ENCODE measurements at places on chromosomes 5 and 9. TPM values are rescaled to one million over a fixed set of nuclear protein-coding genes. Genes with fewer than 3 reads are reported as not detected.

GRCh38 chr5:122730456-122730855 is 44.4 kb upstream of the SNX2 start:
- H3K4me3 ChIP-seq, result no peak overlapping the region
- H3K4me1 ChIP-seq, result peaks cover 15% of the 10 kb centered on the region
- H3K27ac ChIP-seq, result no peak overlapping the region
- no peak for DNase-seq
- H3K36me3 ChIP-seq, result no peaks in the 10 kb centered on the region

DNA sequence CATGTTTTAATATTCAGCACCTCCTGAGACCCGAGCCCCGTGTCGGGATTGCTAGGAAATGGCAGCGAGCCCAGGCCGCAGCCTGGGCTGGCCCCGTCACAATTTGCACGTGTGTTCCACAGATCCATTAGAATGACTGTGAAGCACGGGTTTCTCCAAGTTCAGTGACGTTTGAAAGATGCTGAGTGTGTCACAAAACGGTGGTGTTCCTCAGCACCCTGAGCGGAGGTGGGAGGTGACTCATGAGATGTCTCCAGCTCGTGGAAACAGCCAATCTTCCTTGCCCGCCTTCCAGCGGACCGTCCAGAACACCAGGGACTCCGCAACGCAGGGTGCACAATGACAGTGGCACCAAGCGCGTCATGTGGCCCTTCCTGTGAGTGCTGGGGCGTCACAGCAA is 412.8 kb downstream of the IRX2 start:
- peaks cover 47% of the 10 kb centered on the region for H3K27me3 ChIP-seq
- no peaks in the 10 kb centered on the region for H3K36me3 ChIP-seq
- H3K4me3 ChIP-seq, result no peak overlapping the region
- no peaks in the 10 kb centered on the region for H3K4me1 ChIP-seq
- DNase-seq, result no peak

DNA sequence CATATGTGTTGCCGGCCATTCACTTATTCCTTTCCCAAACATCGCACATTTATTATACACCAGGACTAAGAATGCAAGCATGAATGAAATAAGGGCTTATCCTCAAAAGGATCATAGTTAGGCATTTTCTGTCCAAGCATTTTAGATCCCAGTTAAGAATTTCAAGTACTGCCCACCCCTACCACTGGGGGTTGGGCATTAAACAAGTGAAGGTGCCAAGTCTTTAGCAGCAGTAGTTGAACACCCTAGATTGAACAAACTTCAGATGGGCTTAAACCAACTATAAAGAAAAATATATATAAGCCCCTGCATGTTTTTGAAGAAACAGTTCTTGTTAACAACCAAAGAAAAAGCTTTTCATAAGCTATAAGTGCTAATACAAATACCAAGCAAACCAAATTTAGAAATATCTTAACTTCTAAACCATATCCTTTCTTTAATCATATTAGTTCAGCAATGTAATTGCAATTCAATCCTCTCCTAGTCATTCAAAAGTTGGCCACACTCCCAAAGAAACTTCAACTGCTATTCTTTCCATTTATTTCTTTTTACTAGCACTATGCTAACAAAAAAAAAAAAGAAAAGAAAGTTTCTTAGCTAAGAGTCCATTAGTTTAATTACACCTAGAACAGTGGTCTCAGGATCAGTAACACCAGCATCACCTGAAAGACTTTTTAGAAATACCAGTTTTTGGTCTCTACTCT is 149.8 kb downstream of the MLLT3 start:
- no peaks in the 10 kb centered on the region for H3K36me3 ChIP-seq
- no peak overlapping the region for H3K4me3 ChIP-seq
- no peaks in the 10 kb centered on the region for H3K4me1 ChIP-seq
- H3K27me3 ChIP-seq, result no peaks in the 10 kb centered on the region
- no peak for DNase-seq

DNA sequence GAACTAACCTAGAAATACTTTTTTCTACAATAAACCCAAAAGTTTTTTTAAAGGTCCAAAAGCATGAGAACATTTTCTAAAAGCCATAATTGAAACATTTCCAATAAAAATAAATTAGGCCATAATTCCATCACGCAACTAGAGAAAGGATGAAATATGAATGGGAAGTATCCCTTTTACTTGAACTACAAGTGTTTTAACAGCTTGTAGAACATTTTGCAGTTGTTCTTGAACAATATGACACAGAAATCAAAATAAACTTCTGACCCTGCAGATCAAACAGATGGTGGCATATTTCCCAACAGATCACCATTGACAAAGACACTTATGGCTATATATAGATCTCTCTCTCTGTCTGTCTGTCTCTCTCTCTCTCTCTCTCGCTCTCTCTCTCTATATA is 624.4 kb downstream of the PSAT1 start:
- H3K36me3 ChIP-seq, result no peaks in the 10 kb centered on the region
- H3K27ac ChIP-seq, result no peak overlapping the region

Gene TPPP
- 1.9 TPM for total RNA-seq

DNA sequence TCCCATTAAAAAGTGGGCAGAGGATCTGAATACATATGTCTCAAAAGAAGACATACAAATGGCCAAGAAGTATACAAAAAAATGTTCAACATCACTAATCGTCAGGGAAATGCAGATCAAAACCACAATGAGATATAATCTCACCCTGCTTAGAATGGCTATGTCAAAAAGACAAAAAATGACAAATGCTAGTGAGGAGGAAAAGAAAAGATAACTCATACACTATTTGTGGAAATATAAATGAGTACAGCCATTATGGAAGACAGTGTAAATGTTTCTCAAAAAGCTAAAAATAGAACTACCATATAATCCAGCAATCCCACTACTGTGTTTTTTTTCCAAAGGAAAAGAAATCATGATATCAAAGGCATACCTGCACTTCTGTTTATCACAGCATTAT is 450.7 kb downstream of the EFNA5 start:
- H3K27ac ChIP-seq, result no peak overlapping the region
- no peak for DNase-seq
- no peaks in the 10 kb centered on the region for H3K36me3 ChIP-seq
- no peaks in the 10 kb centered on the region for H3K27me3 ChIP-seq

Gene PCSK5
- not detected for total RNA-seq

Gene DBH
- total RNA-seq, result not detected

Gene TBC1D13
- 15.0 TPM for total RNA-seq

DNA sequence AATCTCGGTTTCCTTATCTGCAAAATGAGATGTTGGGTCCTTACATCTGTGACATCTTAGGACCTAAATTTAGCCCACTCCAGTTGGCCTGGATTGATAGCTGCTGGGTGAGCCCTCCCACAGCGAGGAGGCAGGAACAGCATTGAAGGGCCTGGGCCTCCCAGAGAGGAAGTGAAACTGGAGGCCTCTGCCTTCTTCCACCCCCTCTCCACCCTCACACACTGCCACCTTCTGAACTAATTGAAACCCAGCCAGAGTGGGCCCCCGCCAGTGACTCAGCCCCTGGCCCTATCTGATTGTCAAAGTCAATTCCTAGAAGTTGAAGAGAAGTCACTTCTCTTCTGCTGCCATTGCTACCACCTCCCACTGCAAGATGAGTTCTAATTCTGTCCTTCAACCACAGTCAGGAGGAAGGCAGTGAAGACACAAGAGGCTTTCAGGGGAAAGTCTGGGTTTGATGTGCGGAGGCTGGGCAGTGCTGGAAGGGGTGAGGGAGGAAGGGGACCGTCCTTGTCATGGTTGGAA is 55.2 kb upstream of the NEK6 start:
- H3K4me3 ChIP-seq, result no peak overlapping the region
- H3K36me3 ChIP-seq, result no peaks in the 10 kb centered on the region
- no peak for DNase-seq

DNA sequence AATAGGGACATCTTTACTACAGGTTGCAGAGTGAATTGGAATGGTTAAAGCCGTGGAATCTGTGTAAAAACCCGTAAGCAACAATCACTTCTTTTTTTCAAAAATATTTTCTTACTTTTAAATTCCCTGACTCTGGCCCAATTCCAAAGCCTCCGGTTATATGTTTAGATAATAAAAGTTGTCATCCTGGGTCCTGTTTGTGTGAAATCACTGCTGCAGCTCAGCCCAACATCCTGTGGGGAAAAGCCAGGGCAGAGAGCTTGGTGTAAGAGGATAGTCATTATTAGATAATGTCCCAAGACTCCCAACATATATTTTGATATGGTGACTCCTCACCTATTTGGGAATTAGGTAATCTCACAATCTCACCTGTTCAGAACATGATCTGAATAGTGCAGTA is 586.0 kb upstream of the BRINP1 start:
- no peak overlapping the region for H3K27ac ChIP-seq
- no peaks in the 10 kb centered on the region for H3K36me3 ChIP-seq
- H3K4me3 ChIP-seq, result no peak overlapping the region
- no peak for DNase-seq
- no peaks in the 10 kb centered on the region for H3K4me1 ChIP-seq

Gene SLC25A2
- total RNA-seq, result 0.40 TPM

Gene IFNK
- not detected for total RNA-seq

DNA sequence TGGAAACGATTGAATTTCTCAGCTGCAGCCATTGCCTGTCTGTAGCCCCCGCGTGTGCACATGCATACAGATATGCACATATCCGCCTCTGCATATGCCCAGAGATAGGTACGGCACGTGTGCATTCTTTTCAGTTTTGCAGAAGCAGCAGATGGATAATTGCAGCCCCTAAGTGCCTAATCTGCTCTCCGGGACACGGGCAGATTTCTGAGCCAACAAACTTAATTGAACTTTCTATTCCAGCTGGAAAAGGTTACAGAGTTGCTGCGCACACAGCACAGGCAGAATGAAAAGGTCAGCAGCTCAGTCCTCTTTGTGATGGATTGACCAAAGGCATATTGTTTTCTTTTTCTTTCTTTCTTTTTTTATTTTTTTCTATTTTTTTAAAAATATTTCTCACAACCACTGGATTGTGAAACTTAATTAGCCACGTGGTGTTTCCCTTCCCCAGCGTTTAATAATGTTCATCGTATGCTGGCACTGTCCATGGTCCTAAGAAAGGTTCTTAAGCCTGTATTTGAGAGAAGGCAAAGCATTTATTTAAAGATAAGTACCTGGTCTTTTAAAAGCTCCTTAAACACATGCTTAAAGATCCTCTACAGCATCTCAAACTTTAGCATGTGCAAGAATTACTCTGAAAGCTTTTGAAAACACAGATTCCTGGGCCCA is 270.2 kb upstream of the BRINP1 start:
- no peak for DNase-seq
- H3K36me3 ChIP-seq, result no peaks in the 10 kb centered on the region
- H3K27me3 ChIP-seq, result no peaks in the 10 kb centered on the region

- H3K4me1 ChIP-seq, result no peaks in the 10 kb centered on the region
- H3K36me3 ChIP-seq, result no peaks in the 10 kb centered on the region
- no peak overlapping the region for H3K27ac ChIP-seq
Measured at GRCh38 chr9:114097613-114098020, 1.5 kb downstream of the KIF12 start.

Gene XRCC4
- 13.8 TPM for total RNA-seq

Gene CATSPER3
- total RNA-seq, result 0.40 TPM

GRCh38 chr5:57069115-57069835 is 104.6 kb upstream of the GPBP1 start:
- H3K4me1 ChIP-seq, result no peaks in the 10 kb centered on the region
- no peak overlapping the region for H3K4me3 ChIP-seq
- H3K27me3 ChIP-seq, result no peaks in the 10 kb centered on the region
- no peak for DNase-seq

- H3K4me1 ChIP-seq, result peaks cover 41% of the 10 kb centered on the region
- peak; percentile 62 for DNase-seq
- no peaks in the 10 kb centered on the region for H3K27me3 ChIP-seq
- H3K27ac ChIP-seq, result peak overlapping the region; percentile 85
- H3K4me3 ChIP-seq, result no peak overlapping the region
Measured at GRCh38 chr9:108468364-108468763, 387.4 kb downstream of the ACTL7B start.

DNA sequence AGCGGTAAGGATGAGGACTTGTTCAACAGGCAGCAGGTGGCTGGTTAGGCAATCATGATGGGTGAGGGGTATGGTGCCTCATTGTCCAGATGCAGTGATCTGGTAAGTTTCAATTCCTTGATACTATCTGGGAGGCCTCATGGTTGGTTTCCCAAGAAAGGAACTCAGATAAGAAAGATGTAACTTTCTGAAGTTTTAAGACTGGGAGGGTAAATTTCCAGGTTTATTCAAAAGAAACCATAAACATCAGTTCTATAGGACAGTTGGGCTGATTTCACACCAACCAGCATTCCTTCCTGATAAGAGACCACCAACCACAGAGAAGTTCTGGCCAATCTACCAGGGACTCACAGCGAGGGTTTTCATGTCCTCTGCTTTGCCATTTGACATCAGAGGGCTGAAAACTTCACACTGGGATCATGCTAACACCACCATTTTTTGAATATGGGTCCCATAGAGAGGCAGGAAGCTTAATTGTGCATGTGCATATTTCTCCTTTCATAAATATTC is 773 bp upstream of the AGGF1 start:
- no peak overlapping the region for H3K27ac ChIP-seq
- H3K36me3 ChIP-seq, result peaks cover 8% of the 10 kb centered on the region
- no peaks in the 10 kb centered on the region for H3K4me1 ChIP-seq
- DNase-seq, result no peak
- peak overlapping the region; percentile 92 for H3K4me3 ChIP-seq

GRCh38 chr9:114785866-114786650 is 19.8 kb downstream of the TNFSF15 start:
- H3K27ac ChIP-seq, result no peak overlapping the region
- no peak for DNase-seq
- no peaks in the 10 kb centered on the region for H3K36me3 ChIP-seq
- H3K27me3 ChIP-seq, result no peaks in the 10 kb centered on the region
- no peaks in the 10 kb centered on the region for H3K4me1 ChIP-seq

DNA sequence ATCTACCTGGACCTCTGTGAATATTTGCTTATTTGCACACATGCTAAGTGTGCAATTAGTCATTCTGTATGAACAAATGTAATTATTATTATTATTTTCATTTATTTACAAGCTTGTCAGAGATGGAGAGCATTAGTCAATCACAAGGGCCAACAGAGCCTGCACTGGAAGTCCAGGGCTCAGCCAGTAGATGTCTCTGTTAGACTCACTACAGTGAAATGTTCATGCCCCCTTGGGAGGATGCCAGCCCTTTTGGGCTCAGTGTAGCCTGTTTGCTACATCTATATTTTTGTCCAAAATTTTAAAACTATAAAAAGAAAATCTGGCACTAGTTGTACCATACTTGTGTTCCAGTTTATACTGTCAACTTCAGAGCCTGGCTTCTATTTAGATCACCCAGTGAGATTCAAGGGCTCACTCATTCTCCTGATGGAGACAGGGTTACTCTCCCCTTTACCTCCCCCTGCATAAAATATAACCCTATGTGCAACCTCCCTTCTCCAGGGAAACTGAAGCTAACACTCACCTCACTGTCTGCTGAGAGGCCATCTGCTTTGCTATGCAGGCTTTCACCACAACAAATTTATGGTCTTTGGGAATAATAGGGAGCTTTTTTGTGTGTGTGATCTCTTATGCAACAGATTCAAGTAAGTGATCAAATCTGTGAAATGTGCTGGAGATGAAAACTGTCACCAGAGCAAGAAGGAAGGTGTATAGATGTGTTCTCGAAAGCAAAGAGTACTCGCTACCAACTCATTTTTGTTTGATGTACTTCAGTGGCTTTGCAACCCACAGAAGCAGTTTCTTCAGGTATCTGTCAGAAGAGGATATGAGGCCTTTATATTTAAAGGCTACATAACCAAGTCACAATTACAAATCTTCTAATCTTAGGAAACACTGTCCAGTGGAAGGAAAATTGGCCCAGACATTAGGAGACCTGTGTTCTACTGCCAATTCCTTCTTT is 99.9 kb upstream of the TLE4 start:
- no peaks in the 10 kb centered on the region for H3K36me3 ChIP-seq
- peak; percentile 66 for DNase-seq
- no peaks in the 10 kb centered on the region for H3K4me1 ChIP-seq
- no peak overlapping the region for H3K27ac ChIP-seq
- no peaks in the 10 kb centered on the region for H3K27me3 ChIP-seq

GRCh38 chr9:32431940-32432555 is 47.6 kb downstream of the ACO1 start:
- H3K4me1 ChIP-seq, result peaks cover 25% of the 10 kb centered on the region
- no peak overlapping the region for H3K27ac ChIP-seq
- peaks cover 6% of the 10 kb centered on the region for H3K36me3 ChIP-seq
- H3K4me3 ChIP-seq, result no peak overlapping the region
- H3K27me3 ChIP-seq, result no peaks in the 10 kb centered on the region
